Activated CD4-positive, alpha-beta T cell treated with anti-CD3 and anti-CD28 coated beads, Interleukin-10, Interleukin-2, amounts not matched to agents 100 ng/mL and 50 ng/mL, durations not matched to agents 16 hours and 8 hours (primary cell): ENCODE measurements at places on chromosomes 2 and 18.

DNA sequence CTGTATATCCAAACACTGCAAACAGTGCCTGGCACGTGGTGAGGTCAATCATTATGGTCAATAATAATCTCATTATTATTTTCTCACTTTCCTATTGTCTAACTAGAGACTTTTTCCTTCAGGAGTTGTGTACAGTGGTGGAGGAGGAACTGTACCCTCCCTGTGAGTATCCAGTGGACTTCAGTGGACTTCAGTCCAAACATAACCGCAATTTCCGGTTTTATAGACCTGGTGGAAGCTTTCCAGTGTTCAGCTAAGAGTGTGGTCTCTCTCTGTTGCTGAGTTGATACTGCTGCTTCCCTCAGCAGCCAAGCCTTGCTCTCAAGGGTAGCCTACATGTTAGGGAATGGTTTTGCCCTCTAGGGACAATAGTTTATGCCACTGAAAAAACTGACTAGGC is 447.1 kb downstream of the TMEM182 start:
- no peak for DNase-seq

GRCh38 chr2:104344306-104344705 is 509.6 kb upstream of the POU3F3 start:
- no peak for DNase-seq

- peak; percentile 94 for DNase-seq
Observed at GRCh38 chr2:112726487-112727190, 5.8 kb downstream of the NT5DC4 start.

- DNase-seq = no peak
Observed at GRCh38 chr18:25289001-25289631, 62.9 kb downstream of the ZNF521 start.

GRCh38 chr2:162462911-162463310 is 119.0 kb downstream of the GCA start:
- DNase-seq = no peak
